ENCODE measurements at places on chromosomes 2 and 18.

GRCh38 chr2:188609321-188610049 lies 317.8 kb downstream of the GULP1 start:
- DNase-seq, result no peak

DNA sequence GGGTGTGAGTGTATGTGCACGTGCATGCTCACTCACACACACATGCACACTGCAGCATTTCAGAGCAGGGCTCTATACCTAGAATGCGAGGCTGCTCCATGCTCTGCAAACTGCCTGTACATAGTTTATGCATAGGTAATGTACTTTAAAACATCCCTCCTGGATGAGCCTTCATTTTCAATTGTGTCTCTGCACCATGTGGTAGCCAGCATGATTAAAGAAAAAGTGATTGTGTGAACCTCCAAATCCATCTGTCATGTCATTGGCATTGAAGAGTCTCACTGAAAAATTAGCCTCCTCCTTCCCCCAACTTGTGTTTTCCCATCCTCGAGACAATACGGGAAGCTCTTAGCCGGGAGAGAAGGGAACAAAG lies 120.9 kb upstream of the SPATS2L start:
- no peak for DNase-seq

DNA sequence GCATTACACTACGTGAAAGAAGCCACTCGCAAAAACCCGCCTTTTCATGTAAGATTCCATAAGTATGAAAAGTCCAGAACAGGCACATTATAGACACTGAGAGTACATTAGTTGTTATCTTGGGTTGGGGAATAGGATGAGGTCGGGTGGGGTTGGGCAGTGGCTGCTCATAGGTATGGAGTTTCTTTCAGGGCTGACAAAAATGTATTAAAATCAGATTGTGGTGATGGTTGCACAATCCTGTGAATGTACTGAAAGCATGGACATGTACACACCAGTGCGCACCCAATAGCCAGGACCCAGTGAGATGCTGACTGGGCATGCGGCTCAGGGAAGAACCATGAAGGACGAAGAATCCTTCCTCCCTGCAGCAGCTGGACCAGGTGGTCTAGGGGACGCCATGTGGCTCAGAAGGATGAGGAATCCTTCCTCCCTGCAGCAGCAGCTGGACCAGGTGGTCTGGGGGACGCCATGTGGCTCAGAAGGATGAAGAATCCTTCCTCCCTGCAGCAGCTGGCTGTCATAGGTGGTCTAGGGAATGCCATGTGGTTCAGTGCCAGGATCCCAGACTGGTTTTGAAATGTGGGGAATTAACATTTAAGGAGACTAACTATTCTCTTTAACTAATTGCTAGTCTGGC lies 50.1 kb downstream of the MBP start:
- no peak for DNase-seq

DNA sequence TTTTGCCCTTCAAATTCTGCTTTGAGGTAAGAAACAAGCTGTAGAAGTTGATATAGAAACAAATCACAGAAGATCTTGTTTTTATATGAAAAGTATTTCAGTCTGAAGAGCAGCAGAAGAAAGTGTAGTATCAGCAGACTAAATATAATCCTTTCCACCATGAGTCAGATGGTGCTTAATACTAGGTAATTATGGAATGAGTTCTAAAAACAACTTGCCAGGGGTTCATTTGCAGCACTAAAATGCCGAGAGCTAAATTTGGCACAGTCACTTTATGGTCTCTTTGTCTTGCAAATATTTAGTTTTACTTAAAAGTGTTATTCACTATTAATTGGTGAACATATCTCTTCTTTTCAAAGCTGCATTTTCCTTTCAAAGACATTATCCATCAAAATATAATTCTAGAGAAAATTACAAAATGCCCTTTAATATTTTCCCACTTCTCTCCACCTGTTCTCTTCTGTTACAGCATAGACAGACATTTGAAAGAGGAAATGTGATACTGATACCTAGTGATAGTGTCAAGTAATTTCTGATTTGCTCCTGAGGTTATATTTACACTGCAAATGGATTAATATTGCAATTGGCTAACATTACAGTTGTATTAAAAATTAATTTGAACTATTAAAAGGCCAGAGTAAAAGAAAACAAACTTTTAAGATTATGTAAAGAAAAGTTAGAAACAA lies 5.3 kb downstream of the MYL1 start:
- no peak for DNase-seq

- DNase-seq, result no peak
Observed at GRCh38 chr2:167110345-167110744, 222.1 kb downstream of the XIRP2 start.

DNA sequence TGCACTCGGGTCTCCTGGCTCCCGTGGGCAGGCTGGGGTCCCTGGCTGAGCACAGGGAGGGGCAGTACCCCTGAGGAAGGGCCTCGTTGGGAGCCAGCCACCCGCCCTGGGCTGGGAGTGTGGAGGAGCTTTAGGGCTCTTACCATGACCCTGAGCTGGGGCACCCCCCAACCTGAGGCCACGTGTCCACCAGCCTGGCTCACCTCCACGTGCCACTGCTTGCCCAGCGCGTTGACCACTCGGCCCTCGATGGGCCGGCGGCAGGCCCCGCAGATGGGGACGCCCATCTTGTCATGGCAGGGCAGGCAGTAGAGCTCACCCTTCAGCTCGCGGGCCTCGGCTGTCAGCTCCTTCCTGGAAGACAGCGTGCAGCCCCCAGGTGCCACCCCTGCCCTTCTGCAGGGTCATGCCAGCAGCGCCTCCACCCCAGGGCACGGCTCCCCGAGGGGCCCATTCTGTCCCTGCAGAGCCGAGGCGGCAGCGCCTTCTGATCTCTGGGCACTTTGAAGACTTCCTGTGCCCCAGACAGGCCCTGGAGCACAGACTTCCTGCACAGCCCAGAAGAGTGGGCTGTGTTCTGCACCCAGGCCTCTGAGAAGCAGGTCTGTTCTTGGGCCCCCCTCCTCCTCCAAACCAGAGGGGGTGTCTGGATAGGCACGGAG lies 4.0 kb upstream of the GPR17 start:
- peak; percentile 42 for DNase-seq

DNA sequence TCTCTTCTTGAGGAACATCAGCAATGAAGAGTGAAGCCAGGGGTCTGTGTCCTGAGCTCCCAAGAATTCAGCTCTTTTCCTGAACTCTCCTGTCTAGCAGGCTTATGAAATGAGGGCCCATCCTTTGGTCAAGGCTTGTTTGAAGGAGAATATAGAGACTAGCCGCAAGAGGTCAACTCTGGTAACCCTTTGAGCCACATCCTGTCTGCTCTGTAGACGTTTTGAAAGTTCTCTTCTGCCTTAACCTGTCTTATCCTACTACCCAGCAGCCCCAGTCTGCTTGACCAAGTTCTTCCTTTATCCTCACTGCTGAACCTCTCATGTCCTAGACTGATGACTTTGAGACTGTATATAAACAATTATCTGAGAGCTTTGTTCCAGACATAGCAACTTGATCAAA lies 5.4 kb downstream of the SEMA4F start:
- DNase-seq, result no peak

- DNase-seq, result no peak
Observed at GRCh38 chr2:217795706-217796465, 206.9 kb downstream of the TNS1 start.

GRCh38 chr18:33264566-33264965 lies 176.0 kb downstream of the CCDC178 start:
- DNase-seq, result no peak

DNA sequence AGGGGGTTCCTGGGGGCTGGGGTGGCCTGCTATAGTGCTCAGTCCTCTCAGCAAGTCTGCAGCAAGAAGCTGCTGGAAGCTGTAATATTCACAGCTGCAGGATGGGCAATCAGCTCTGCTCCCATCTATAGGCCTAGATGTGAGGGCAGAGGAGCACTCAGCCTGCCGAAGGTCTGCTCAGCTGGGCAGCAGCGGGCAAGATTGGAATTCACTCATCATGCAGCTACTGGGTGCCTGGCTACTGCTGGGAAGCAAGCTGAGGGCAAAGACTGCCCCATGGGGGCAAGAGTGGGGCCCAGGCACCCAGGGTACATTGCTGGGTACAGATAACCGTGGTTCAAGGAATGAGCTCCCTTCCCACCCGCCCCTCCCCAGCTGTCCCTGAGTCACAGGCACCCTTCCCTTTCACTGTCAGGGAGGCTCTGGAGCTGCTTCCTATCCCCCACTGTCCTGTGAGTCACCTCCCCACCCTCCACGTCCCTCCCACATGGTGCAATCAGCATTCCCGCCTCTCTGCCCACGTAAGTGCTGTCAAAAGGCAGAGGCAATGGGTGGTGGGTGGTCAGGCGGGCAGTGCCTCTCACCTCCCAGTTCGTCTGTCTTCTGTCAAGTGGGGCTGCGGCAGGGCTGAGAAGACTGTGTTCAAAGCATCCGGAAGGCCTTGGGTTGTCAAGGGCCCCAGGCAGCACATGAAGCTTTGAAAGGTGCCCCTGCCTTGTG lies 169.2 kb downstream of the TRIM43 start:
- DNase-seq, result no peak

- no peak for DNase-seq
Observed at GRCh38 chr2:220424561-220424960, 797.1 kb downstream of the SLC4A3 start.

Data from activated CD8-positive, alpha-beta memory T cell treated with anti-CD3 and anti-CD28 coated beads, Interleukin-2, amount 50 U/mL, for 4 hours (primary cell).